Pancreas (tissue), 10 donors: ENCODE measurements at places on chromosomes 3 and 15. TPM values are rescaled to one million over a fixed set of nuclear protein-coding genes. Genes with fewer than 3 reads are reported as not detected.

DNA sequence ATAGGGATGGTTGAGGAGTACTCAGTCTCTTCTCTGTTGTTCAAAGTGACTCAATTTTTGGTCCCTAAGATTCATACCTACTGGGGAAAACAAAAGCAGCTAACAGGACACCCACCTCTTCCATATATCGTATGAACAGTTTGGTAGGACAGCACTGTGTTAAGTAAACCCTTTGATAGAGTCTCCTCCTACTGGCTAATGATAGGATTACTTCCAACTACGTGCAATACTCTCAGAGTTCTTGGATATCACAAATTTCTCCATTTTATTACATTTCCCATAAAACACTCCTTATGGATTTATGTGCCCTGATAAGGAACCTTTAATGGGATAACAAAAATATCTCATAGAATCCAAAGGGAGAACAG, 200.2 kb upstream of the GOLGA6L4 start:
- no peak overlapping the region for H3K27ac ChIP-seq
- H3K27me3 ChIP-seq: no peaks in the 10 kb centered on the region
- no peaks in the 10 kb centered on the region for H3K36me3 ChIP-seq

- H3K27ac ChIP-seq: no peak overlapping the region
- DNase-seq: no peak
- H3K4me1 ChIP-seq: no peaks in the 10 kb centered on the region
- no peaks in the 10 kb centered on the region for H3K27me3 ChIP-seq
These were observed 66.2 kb downstream of the FEM1B start for GRCh38 chr15:68343579-68344225.

GRCh38 chr3:47073685-47074084, 90.2 kb downstream of the SETD2 start:
- H3K4me3 ChIP-seq: no peak overlapping the region
- DNase-seq: no peak
- H3K36me3 ChIP-seq: no peaks in the 10 kb centered on the region
- H3K27ac ChIP-seq: no peak overlapping the region
- H3K4me1 ChIP-seq: no peaks in the 10 kb centered on the region

GRCh38 chr3:160226026-160226907, 1.0 kb downstream of the C3orf80 start:
- H3K27me3 ChIP-seq: peaks cover 21% of the 10 kb centered on the region
- peak overlapping the region; percentile 49 for H3K4me3 ChIP-seq

WDR48 gene
- 17.1 TPM for total RNA-seq

DNA sequence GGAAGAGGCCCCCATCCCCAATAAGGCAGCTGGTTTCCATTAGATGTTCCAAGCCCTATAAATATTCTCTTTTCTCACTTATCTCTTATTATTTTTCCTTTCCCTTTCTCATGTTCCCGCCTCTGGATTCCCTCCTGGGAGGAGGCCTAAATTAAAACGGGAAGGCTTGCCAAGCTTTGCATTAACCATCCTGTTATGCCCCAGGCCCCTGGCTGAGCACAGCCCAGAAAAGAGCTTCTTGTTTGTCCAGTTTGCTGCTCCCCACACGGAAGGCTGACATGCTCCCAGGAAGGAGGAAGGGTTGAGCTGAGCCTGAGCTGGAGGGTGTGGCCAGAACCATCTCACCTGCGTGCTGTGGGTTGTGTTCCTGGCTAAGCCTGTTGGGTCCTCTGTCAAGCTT, 63.1 kb upstream of the BOC start:
- H3K27ac ChIP-seq: no peak overlapping the region
- H3K36me3 ChIP-seq: no peaks in the 10 kb centered on the region
- no peaks in the 10 kb centered on the region for H3K4me1 ChIP-seq

KLHDC8B gene
- 13.7 TPM for total RNA-seq

DNA sequence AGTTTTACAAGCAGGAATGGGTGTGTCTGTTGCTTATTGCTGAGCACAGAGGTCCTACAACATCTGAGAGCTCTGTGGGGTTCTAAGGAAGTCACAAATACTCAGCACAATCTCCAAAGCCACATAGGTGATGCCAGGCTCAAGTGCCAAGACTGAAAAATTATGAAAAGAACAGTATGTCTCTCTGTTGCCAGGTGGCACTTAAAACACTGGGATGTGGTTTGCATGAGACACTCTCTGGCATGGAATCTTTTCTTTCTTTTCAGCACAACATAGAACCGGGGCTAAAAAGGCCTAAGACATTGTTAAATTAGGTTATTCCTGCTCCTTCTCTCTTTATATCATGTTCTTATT, 127.3 kb upstream of the PRICKLE2 start:
- H3K36me3 ChIP-seq: no peaks in the 10 kb centered on the region
- H3K4me3 ChIP-seq: no peak overlapping the region
